ENCODE measurements at places on chromosomes 13 and 19.
A peak's percentile ranks its signal among the peaks of the same experiment; 100 is the strongest.

DNA sequence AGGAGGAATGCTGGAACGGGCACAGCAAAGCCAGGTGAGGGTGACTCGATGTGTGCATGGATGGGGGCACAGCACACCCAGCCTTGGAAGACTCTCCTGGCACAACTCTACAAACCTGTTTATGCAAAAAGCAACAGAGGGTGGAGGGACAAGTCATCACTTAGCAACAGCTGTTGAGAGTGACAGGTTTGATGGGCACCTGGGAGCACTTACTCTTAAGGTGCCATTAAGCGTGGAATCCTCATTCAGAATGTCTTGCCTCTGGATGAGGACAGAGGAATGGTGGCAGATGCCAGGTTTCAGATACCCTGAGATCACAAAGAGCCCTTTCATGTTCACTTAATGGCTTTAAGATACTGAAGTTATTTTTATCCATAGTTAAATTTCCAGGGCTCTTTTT, 97.0 kb downstream of the DCT start:
- DNase-seq: no peak

DNA sequence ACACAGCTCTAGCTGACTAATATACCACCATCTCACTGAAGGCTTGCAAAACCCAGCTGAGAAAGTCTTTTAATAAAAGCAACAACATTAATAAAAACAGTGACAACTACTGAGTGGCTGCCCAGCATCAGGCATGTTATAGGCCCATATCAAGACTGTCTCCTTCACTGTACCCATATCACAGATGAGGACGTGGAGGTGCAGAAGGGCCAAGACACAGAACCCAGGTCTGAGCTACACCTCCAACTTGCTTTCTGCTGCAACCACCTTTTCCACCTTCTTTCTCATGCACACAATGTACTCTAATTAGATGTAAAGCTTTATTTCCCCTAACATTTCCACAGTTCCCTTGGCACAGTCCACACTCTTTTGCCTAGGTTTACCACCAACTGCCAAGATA, 10.7 kb upstream of the MED26 start:
- DNase-seq: no peak

GRCh38 chr19:18762125-18763023, 28.7 kb downstream of the COMP start:
- DNase-seq: no peak

GRCh38 chr19:53870485-53870844, 2.8 kb downstream of the MYADM start:
- peak; percentile 80 for DNase-seq

DNA sequence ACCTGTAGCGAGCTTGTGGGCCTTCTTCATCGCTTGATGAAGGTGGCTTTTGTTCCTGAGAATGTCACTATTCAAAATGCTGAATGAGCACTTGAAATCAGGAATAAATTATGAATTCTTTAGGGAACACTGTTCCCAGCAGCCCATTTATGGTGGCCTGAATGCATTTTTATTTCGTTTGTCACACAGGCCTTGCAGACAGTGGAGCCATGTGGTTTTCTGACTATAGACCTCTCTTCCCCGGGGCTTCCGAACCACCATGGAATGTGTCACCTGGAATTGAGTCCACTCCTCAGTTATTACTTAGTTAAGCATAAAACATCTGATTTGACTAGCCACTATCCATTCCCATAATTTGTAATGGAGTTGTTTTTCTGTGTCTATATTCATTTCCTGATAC, 396.9 kb downstream of the IRS2 start:
- no peak for DNase-seq

DNA sequence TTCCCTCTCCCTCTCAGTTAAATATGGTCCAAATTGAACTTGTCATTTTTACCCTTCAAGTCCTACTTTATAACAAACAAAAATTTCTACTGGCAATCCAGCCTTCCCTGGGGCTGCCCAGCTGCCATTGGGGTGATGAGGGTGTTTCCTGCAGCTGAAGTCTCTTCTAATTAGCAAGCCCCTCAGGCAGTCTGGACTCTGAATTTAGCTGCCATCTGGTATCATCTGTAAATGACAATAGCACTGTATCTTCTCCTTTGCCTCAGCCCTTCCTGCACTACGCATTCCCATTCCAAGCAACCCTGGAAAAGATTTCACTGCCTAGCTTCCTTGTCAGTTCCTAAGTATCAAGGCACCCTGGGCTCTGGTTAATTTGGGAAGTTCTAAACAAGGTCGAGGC, 331.1 kb upstream of the KLF12 start:
- DNase-seq: no peak

DNA sequence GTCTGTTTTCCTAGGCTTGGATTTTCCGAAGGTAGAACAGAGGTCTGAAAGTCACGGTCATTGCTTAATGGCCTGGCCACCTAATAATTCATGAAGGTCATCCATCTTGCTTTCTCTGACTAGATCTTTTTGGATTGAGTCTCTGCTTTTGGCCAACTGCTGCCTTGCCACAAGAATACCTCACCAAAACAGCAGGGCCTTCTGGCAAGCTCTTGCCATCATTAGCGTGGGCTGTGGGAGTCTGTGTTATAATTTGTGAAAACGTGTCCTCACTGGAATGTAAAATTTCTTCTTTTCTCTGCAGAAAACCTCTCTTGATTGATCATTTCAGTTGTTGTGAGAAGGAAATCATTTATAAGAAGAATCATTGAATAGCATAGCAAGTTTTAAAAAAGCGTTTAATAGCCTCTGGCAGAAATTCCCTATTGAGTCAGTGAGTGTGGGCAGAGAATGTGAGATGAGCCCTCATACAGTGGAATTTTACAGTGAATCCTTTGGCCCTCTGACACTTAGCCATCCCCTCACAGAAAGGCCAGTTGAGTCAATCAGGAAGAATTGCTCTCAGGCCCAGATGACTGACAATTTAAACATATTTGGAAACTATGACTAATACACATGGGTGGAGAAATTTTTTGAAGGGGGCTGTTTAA, 43.2 kb upstream of the ERICH6B start:
- no peak for DNase-seq

DNA sequence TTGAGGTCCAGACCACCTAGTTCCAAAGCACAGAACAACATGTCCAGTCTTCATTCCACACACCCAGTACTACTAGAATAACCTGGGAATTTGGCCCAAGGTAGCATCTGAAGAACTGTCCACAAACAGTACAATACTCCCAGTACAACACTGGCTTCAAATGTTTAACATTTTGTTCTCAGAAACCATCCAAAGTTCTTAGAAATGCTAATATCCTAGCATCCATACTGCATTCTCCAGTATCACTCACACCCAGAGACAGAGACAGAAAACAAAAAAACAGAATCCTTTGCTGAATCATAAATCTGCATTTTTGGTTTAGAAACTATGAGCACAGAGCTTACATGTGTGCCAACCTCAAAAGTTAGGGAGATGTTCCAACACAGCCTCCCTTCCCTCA, 490.8 kb downstream of the FOXO1 start:
- no peak for DNase-seq
